ENCODE measurements at places on chromosomes 7 and 10.

DNA sequence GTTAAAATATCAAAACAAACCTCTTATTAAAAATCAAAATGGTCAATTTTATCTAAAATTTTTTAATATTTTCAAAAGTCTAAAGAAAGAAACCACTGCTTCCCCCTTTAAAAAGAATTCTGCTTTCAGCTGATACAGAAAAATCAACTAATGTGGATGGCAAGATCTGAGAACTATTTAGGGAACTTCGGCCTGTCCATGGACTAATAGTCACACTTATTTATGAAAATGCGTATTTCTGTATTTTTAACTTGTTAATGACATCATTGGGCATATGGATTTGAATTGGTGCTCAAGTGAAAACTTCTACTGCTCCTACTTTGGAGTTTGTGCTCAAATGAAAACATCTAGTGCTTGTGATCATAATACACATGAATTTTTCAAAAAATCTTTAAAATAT is 31.9 kb downstream of the RNLS start:
- DNase-seq, result no peak

GRCh38 chr10:115539142-115539762 is 446.1 kb downstream of the ATRNL1 start:
- no peak for DNase-seq

DNA sequence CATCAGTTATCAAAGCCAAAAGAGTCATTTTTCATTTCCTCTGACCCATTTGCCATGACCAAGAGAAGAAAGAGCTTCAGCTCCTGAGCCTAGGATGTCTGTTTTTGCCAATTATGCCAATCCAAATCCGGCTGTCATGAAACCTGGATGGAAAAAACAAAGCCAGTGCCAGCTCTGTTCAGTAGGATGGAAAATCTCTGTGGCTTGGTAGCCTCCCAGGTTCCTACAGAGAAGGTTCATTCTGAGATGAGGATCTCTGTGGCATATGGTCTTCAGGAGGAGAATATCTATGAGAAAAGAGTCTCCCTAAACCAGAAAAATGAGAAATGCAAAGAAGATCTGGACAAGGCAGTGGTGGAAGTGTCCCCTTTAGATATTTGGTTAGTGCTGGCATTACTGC is 475.4 kb downstream of the CNTNAP2 start:
- no peak for DNase-seq

DNA sequence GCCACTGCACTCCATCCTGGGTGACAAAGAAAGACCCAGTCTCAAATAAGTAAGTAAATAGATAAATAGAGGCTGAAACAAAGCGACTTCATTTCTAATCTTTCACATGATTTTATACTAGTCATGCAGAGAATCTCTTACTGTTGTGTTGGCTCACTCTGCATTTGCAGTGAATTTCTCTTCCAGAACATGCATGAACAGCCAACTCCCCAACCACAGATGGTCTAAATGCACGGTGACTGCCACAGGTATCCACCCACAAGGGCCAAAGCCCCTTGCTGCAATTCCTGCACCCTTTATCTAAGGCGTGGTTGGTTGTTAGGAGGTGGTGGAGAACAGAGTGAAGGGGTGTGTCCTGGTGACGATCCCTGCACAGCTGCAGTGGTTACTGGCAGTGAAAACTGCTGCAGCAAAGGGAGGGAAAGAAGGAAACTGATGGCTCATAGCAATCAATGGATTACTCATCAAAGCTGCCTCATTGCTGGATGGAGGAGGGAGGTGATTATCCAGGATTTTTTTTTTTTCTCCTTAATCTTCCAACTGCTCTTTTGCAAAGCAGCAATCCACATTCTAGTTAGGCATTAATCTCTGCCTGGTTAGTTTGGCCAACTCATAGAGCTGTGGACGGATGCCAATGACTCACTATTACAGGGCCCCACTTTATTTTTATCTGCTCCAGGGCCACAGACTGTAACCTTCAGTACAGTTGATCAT is 50.6 kb downstream of the PRTFDC1 start:
- peak; percentile 20 for DNase-seq

GRCh38 chr7:46814516-46815250 is 767.2 kb downstream of the TNS3 start:
- DNase-seq, result no peak

GRCh38 chr7:47557694-47558670 is 23.9 kb downstream of the TNS3 start:
- DNase-seq, result no peak

DNA sequence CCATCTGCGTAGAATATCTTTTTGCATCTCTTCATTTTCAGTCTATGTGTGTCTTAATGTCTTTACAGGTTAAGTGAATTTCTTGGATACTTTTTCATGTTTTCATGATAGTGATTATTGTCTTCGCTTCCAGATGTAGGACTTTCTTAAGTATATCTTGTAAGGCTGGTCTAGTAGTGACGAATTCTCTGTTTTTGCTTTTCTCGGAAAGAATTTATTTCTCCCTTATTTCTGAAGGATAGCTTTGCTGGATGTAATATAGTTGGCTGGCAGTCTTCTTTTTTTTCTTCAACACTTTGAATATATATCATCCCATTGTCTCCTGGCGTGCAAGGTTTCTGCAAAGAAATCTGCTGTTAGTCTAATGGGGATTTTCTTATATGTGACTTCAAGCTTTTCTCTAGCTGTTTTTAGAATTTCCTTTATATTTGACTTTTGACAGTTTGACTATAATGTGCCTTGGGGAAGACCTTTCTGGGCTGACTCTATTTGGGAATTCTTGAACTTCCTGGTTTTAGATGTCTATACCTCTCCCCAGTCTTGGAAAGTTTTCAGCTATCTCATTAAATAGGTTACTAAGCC is 14.3 kb downstream of the GTPBP4 start:
- DNase-seq, result no peak

DNA sequence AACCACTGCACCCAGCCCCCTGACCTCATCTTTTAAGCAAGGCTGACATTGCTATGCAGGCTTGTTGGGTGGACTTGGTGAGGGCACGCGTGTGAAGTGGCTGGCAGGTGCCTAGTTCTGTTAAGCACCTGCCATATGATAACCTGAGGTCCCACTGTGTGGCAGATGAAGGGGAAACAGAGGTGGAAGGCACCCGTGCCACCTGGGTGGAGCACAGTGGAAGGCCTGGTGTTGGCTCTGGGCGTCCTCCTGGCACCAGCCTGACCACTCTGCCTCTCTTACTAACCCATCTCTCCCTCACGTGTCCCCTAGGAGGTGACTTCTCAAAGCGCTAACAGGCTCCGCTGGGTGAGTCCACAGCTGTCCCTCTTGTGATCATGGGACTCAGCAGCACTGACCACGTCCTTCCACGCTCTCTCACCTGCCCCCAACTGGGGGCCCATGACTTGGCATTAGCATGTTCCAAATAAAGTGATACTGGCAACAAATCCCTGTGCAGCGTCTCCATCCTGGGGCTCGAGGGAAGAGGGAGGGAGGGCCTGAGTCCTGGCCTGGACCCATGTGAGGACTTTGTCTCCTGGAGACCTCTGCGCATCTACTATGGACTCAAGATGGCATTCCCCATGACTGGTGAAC is 4.6 kb upstream of the ZNF862 start:
- DNase-seq, result no peak
